Osteoblast (primary cell): ENCODE measurements at places on chromosomes 12 and 14. TPM values are rescaled to one million over a fixed set of nuclear protein-coding genes. Genes with fewer than 3 reads are reported as not detected.

The FBRSL1 gene
- total RNA-seq: 2.7 and 12.3 TPM in 2 replicates

The KLRG1 gene
- total RNA-seq: under 0.01 and 0.29 TPM in 2 replicates

The FERMT2 gene
- 220 and 280 TPM in 2 replicates for total RNA-seq

The PLEKHD1 gene
- total RNA-seq: under 0.01 TPM in 2 replicates

The HOXC12 gene
- under 0.01 TPM in 1 of 2 replicates, not detected in the other for total RNA-seq

The COL2A1 gene
- under 0.01 TPM in 2 replicates for total RNA-seq

The CLEC4D gene
- total RNA-seq: not detected in 2 replicates

The ARHGDIB gene
- 1.5 and 7.2 TPM in 2 replicates for total RNA-seq

The FAM90A1 gene
- not detected in 2 replicates for total RNA-seq

The KCNA5 gene
- not detected in 2 replicates for total RNA-seq

The C12orf60 gene
- total RNA-seq: 0.59 and 0.72 TPM in 2 replicates

The DAO gene
- total RNA-seq: not detected in 2 replicates

The AKAP6 gene
- total RNA-seq: 0.29 and 2.2 TPM in 2 replicates

The UBE2N gene
- total RNA-seq: 44.2 and 53.0 TPM in 2 replicates

The NUDT14 gene
- 13.6 and 15.9 TPM in 2 replicates for total RNA-seq

The CFAP54 gene
- total RNA-seq: 2.2 and 3.2 TPM in 2 replicates

The LMNTD1 gene
- total RNA-seq: not detected in 2 replicates

The VRTN gene
- total RNA-seq: not detected in 2 replicates

The MAP4K5 gene
- 105 and 134 TPM in 2 replicates for total RNA-seq

The NR2C1 gene
- 22.1 and 23.9 TPM in 2 replicates for total RNA-seq
